ENCODE measurements at places on chromosomes 7 and 10.

GRCh38 chr10:94180576-94180975 is 182.2 kb downstream of the NOC3L start:
- DNase-seq, result no peak

DNA sequence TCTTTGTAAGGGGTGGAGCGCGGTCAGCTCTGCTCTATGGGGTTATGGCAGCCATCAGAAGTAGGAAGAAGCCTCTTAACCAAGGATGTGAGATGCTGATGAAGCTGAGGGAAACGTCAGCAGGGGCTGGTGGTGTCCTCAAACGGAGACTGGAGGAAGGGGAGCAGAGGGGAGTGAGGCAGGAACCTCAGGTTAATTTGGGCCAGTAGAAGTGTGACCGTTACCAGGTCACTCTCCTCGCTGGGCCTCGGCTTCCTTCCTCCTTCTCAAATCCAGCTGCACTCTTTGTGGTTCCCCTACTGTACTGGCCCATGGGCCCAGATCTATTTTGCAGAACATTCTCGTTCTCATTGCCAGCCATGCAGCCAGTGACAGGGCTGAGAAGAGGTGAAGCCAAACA is 169.5 kb downstream of the TMEM178B start:
- no peak for DNase-seq

- peak; percentile 43 for DNase-seq
Measured at GRCh38 chr7:28748933-28749584, 209.1 kb downstream of the TRIL start.

- DNase-seq, result no peak
Measured at GRCh38 chr7:77406421-77406820, 9.7 kb downstream of the GSAP start.

DNA sequence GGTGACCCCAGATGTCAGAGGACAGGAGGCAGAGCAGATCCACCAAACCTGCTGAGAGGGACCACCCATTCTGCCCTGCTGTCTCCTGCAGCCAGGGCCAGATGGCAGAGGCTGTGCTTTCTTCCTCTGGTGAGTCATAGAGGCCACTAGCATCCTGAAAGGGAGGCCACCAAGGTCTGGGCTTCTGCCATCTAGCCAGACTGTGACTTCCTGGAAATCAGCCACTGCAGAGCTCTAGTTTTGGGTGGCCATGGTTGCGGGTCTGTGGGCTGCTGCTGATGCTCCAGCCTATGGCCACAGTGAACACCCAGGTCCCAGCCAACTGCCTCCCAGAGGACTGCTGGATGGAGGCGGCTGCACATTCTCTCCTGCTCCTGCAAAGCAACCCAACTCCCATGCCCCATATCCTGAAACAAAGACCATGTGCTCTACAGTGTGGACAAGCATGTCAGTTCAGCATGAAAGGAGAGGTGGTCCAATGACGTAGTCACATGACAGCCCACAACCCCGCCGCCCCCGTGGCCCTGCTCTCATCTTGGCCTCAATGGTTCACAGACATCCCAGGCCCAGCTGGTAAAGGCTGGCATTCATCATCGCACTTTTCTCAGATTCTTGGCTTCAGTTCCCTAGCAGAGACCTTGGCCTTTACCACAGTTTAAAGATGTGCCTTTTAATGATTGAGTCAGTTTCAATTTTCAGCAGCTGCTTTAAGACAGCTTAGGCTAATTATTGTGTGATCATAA is 73.9 kb upstream of the CXCL12 start:
- DNase-seq, result no peak

DNA sequence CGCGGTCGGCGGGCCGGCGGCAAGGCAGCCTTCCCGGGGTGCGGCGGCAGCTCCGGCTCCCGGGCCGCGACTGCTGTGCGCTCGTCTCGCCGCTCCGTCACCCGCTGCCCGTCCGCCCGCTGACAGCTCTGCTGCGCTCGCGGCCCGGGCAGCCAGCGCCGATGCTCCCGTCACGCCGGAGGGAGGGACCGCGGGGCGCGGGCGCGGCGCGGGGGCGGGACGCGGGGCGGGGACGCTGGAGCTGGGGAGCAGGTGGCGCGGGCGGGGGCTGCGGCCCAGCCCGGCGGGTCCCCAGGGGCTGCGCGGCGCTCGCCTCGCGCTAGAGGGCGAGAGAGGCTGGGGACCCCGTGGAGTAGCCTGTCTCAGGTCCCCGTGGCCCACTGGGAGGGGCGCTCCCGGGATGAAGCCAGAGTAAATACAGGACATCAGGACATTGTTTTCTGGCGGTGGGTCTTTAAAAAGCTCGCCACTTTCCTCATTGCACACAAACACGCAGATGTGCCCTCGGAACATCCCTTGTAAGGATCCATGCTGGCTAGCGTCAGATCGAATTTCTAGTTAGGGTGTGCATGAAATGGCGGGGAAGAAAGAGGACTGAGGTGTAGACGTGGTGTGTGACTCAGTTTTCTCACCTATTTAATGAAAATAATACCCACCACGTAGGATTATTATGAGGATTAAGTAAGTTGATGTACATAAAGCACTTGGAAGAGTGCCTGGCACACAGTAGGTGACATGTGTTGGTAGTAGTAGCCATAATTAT is at the start of gene ELAPOR2:
Gene ELAPOR2, minus strand, starts transcription at position 130 of the 763 bp plus-strand sequence. CDS start 141 bp downstream, outside the sequence.
- DNase-seq, result peak; percentile 89

DNA sequence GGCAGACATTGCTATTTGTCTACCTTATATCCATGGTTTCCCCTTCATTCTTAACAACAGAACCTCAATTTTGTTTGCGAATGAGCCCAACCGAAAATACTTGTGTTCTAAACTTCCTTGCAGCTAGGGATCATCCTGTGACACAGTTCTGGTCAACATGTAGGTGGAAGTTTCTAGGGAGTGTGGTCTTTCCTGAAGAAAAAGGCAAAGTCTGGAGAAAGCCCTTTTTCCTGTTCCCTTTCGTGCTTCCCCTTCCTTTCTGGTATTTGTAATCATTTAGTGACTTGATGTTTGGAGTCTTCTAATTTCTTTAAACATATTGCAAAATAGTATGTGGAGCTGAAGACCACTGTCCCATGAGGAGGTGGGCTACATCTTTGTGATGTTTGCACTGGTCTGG is 2.9 kb upstream of the IFRD1 start:
- no peak for DNase-seq

GRCh38 chr7:17144322-17144721 is 154.1 kb upstream of the AHR start:
- no peak for DNase-seq

- no peak for DNase-seq
Measured at GRCh38 chr10:114408112-114408967, 4.0 kb upstream of the AFAP1L2 start.

DNA sequence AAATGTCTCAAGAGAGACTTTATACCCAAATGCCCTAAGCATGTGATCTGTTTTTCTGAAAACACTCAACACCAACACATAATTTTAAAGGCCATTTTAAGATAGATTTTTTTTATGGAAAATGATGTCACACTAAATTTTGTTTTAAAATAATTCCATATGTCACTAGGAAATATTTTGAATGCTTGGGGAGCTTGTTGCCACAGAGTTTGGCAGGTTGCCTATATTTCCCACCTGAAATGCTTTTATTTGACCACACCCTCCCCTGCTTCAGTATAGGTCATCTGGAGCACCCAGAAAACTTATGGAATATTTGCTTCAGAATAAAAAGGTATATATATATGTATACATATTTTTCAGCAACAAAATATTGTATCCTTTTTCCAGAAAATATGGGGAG is 180.0 kb upstream of the ANK3 start:
- DNase-seq, result no peak

DNA sequence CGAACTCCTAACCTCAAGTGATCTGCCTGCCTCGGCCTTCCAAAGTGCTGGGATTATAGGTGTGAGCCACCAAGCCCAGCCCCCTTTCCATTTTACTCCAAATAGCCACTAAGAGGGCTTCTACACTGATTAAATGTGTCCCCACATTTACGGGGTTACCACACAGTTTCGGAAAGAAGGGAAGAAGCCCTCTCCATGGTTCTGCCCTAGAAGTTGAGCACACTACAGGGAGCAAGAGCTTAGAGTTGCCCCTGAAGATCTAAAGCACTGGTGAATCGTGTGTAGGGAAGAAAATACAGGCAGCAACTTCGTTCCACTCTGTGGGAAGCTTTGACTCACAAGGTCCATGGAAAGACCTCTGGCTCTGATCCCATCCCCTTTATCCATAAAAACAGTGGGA is 133.0 kb upstream of the PRKCQ start:
- no peak for DNase-seq

DNA sequence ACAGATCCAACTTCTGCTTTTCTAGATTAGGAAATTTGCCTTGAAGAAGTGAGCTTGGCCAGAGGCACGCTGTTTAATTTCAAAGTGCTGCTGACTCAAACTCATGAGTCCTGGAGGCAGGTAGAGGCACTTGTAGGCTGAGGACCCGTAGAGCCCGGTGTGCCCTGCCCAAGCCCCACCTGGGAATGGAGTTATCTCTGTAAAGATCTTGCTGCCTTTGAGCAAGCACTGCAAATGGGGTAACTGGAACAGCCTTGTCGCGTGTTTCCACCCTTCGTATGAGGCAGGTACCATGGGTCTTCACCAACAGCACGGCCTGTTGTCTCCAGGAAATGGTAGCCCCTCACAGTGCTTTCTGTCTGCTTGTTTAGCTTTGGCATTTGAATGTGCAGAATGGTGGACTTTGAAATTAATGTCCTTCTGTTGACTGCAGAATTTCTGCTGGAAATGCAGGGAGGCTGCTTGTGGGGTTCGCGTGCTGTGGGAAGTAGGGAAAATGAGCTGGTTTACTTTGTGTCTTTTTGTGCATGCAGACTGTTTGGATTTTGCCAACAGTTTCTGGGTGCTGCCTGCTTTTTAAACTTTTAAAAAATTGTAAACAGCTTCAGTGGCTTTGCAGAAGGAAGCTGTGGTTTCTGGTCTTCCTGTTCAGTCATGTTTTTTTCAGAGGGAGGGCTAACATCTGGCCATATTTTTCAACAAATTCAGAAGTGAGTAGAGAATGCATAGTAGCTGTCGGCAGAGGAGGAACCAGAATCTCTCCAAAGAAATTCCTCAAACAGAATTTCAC is 27.2 kb downstream of the CCM2 start:
- DNase-seq, result no peak

GRCh38 chr10:28806951-28807759 is 129.8 kb downstream of the BAMBI start:
- no peak for DNase-seq
